ENCODE measurements at places on chromosomes 3 and 15.

DNA sequence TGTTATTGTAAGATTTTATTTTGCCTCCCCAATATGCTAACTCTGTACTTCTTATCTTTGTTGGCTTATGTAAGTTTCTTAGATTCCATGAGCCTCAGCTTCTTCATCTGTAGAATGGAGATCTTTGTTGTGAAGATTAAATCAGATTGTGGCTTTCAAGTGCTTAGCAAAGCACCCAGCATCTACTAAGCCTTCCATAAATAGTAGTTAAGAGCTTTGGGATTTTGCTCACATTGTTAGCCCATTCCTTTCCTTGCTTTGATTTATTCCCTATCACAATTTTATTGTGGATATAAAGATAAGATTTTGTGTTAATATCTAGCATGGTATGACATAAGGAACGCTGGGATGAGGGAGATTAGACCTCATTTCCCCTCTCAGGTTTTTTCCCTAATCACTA is 501.4 kb downstream of the PYDC2 start:
- DNase-seq, result no peak

GRCh38 chr3:94043285-94043684 is 14.9 kb upstream of the STX19 start:
- no peak for DNase-seq

DNA sequence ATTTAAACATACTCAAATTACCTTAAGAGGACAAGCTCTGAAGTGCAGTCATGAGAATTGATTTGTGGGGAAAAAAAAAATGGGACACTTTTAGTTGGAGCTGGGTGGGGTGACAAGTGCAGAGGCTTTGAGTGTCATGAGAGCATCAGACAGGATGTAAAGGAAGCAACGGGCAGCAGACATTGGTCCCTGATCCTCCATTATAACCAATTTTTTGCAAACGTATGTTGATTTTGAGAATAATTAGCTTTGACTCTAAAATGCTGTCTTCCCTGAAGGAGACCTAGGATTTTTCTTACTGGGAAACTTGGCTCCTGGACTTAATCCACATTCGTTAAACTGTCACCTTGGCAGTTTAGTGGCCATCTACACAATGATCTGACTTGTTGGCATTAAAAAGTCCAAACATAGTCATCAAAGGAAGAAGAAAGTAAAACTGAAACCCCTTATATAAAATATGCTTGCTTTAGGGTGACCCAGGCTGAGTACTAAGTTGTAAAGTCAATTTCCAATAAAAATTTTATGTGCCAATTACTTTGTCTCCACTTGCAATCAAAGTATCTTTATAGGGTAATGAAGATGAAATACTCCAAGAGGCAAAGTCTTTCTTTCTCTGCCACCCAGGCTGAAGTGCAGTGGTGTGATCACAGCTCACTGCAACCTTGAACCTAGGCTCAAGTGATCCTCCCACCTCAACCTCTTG is 45.6 kb downstream of the BCL2L10 start:
- DNase-seq, result no peak

DNA sequence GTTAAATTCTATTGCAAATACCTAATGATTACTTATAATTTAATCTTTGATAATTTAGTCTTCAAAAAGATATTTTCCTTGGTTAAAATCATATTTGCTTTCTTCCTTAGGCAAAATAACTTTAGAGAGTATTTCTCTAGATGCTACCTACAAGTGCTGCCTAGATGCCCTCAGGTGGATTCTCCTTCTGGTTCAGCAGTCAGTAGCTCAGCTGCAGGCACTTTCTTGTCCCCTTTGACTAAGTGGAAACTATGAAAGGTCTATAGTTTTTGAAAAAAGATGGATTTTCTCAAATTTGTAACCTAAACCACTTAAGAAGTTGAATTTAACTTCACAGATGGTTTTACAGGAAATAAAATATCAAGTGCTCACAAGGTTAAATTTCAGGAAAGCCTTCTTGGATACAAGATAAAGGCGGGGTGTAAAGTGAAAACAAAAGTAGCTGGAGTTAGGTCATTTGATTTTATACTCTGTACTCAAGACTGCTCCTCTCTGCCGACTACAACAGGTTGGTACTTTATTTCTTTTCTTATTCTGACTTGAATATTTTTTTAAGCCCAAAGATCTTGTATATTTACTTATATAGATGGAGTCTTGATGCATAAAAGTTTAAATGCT is at the start of gene ACKR4:
ACKR4 (plus strand) TSS at position 455 of the 618 bp plus-strand sequence. CDS start 3,128 bp downstream, outside the sequence.
- no peak for DNase-seq

GRCh38 chr3:63405882-63406281 is 127.8 kb downstream of the SYNPR start:
- DNase-seq, result no peak

GRCh38 chr3:97694876-97695275 is 69.7 kb upstream of the ARL6 start:
- DNase-seq, result no peak

DNA sequence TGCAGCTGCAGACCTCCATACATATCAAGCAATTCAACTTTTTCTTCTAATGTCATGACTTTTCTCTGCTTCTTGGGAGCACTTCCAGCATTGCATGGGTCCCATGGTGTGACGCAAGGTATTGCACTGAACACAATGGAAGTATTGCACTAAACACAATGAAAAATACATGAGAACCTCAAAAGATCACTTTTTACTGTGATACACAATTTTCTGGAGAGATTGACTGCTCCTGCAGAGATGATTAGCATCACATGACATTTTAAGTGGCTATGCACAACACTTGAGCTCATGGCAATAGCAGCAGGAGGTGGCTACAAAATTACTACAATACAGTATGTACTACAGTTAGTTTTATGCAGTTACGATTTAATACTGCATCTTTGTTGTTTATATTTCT is 113.5 kb upstream of the BHLHE40 start:
- no peak for DNase-seq

DNA sequence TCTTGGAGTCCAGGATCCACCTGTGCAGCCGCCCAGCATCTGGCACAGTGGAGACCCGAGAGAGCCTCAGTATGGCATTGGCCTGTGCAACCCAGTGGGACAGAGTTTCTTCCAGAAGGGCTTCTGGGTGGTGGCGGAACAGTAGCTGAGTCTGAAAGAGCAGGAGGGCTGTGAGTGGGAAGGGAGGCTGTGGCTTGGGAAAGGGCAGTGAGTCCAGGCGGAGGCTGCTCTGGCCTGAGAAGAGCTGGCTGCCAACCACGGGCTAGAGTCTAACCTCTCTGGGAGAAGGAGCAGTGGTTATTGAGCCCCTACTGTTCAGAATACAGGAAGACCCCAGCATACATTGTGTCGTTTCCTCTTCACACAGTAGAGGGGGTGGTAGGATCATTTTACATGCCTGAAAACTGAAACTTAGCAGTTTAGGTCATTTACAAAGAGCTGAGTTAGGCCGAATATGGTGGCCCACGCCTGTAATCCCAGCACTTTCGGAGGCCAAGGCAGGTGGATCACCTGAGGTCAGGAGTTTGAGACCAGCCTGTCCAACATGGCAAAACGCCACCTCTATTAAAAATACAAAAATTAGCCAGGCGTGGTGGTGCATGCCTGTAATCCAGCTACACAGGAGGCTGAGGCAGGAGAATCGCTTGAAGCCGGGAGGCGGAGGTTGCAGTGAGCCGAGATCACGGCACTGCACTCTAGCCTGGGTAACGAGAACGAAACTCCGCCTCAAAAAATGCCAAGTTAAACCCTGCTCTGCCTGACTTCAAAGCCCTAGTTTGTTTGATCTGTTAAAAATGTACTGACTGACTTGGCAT is 3.2 kb downstream of the AEN start:
- DNase-seq, result no peak

GRCh38 chr15:98801234-98801561 is 152.9 kb downstream of the IGF1R start:
- DNase-seq, result no peak

- no peak for DNase-seq
Measured at GRCh38 chr3:177196008-177196455, 1.2 kb downstream of the TBL1XR1 start.

GRCh38 chr3:19070325-19070724 is 78.0 kb upstream of the KCNH8 start:
- no peak for DNase-seq

- DNase-seq, result no peak
Measured at GRCh38 chr3:139771331-139771730, 93.6 kb upstream of the NMNAT3 start.

- no peak for DNase-seq
Measured at GRCh38 chr15:55912982-55913381, 80.4 kb downstream of the NEDD4 start.

GRCh38 chr3:13501958-13502790 is 22.1 kb downstream of the HDAC11 start:
- no peak for DNase-seq

- DNase-seq, result no peak
Measured at GRCh38 chr3:34957677-34958076, 681.6 kb upstream of the ARPP21 start.

DNA sequence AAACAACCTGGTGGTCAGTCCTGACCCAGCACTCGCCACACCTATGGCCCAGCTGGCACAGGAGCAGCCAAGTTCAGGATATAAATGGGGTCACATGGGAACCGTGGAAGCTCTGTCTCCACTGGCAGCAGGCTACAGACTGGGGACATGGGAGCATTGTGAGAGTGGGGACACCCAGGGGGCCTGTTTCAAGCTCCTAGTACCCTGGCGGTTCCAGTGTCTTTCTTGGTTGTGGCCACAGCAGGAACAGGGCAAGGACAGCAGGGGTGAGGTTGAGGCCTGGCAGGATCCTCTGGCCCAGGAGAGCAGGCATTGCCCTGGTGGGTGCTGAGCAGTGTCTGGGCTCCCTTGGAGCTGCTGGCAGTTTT is 1.9 kb downstream of the CSK start:
- DNase-seq, result no peak

GRCh38 chr3:125059488-125060245 is 3.9 kb upstream of the HEG1 start:
- DNase-seq, result no peak

DNA sequence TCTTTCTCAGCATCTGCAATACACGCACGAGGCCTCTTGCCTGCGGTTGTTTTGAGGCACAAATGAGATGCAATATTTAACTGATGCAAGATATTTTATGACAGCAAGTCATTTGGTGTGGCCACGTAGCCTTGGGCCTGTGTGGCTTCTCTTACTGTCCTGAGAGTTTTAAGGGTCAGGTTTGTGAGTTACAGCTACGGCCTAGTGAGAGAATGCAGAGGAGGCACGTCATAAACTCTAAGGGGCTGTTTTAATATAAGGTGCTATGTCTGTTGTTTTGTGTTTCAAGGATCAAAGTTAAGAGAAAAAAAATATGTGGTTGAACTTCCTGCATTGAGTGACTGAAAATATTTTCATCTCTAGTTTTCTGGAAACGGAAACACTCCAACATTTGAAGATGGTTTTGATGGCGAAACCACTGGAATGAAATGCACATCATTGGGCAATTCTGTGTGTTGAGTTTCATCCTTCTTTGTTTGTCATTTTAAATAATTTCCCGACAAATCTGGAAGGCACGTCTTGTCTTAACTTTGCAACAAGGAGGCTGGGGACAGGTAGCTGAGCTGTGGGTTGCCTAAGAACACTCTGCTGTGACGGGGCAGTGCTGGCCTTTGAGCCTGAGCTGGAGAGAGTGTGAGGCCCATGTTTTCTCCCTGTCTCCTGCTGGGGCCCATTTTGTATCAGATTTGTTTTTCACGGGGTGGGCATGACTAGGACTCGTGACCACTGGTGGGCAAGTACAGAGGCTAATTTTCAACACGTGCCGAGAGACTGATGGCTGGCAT is 5.1 kb downstream of the APBA2 start:
- DNase-seq, result no peak

Measured in GM12891 (cell line).